ENCODE measurements at places on chromosomes 3 and 15. TPM values are rescaled to one million over a fixed set of nuclear protein-coding genes. Genes with fewer than 3 reads are reported as not detected.

- no peak for DNase-seq
Observed at GRCh38 chr3:153373606-153374005, 211.6 kb downstream of the RAP2B start.

- no peak for DNase-seq
Observed at GRCh38 chr15:99070208-99070607, 34.7 kb upstream of the SYNM start.

GRCh38 chr15:70195587-70196305, 98.0 kb upstream of the TLE3 start:
- peak; percentile 62 for DNase-seq

- peak; percentile 26 for DNase-seq
Observed at GRCh38 chr15:93179072-93179471, 90.1 kb upstream of the RGMA start.

DNA sequence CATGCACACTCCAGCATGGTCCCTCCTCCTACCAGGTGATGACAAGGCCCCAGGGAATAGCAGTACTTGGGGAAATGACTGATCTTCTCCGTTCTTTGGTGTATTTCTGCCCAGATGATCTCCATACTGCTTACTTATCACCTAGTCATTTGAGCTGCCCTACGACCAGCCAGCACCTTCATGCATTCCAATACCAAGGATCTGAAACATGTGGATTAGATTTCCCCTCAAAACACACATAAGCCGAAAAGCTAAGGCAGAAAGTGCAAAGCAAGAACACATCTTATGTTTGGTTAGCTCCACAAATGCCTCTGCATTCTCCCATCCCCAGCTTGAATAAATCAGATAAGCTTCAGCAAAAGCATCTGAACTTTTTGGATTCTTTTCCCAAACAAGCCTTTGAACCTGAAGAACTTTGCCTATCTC, 64.8 kb upstream of the BCL6 start:
- DNase-seq, result no peak

DNA sequence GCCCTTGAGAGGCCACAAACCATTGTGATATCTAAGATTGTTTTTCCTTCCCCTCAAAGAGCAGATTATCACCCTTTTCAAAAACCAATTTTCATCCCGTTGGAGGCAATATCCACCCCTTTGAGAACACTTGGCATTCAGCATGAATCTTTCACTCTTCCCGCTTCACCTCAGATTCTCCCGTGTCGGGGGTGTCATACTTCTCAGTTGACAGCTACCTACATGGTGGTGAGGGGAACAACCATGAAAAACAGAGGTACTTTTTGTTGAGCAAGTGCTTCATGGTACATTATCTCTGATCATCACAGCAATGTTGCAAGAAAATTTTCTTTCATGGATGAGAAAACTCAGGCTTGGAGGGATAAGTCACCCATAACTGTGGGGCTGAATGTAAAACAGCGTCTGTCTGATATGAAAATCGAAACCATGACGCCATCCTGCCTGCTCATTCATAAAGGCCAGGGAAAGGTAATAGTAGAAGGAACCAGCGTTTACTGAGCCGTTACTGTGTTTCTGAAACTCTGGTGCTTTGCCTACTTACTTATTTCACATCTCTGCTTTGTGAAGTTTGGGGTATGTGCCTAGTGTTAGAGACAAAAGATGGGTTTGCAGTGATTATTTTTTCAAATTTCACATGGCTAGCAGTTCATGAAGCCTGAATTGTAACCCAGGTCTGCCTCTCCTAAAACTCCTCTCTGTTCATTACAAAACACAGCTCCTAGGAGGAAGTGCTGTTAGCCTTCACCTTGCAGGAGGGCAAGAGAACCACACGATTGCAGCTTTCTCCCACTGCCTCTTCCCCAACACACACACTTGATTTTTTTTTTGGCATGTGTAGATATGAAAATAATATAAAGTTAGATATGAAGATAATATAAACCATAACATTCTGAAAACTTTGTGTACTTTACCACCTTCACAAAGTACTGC, 35.4 kb downstream of the SV2B start:
- DNase-seq, result no peak

GRCh38 chr3:73491287-73491662, 133.5 kb downstream of the PDZRN3 start:
- DNase-seq, result no peak

- no peak for DNase-seq
Observed at GRCh38 chr3:61966200-61966599, 404.8 kb downstream of the PTPRG start.

- no peak for DNase-seq
Observed at GRCh38 chr3:180802837-180803236, 109.6 kb upstream of the FXR1 start.

GRCh38 chr3:117618462-117618861, 908.9 kb downstream of the TUSC7 start:
- DNase-seq, result no peak

DNA sequence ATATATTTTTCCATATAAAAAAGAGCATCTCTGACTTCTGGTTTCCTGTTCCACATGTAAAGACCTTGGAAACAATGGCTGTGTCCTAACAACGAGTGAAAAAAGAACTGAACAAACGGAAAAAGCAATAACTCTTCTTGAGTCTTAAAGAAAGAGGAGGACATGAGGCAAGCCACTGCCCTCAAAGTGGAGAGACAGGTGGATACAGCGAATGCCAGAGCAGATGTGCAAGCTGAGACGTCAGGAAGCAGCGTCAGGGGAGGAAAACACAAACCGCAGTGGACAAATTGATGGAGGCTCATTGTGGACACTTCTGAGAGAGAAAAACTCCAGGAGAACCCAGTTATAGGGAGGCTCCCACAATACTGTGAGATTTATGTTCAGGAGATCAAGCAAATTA, 208.0 kb upstream of the MME start:
- DNase-seq, result no peak

DNA sequence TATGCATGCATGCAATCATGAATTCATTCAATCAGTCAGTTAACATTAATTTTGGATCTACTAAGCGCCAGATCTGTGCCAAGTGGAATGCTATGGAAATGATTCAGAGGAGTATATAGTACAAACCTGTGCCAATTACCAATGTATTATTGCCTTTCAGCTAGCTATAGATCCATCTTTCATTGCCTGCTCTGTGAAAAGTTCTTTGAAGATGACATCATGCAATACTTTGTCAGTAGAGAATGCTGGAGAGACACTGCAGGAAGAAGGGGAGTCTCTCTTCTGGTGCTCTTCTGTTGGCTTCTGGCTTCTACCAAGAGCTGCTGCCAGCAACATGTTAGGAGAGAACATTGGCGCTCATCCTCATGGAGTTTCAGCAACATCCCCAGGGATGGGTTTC, 81.0 kb upstream of the LMCD1 start:
- DNase-seq, result no peak

DNA sequence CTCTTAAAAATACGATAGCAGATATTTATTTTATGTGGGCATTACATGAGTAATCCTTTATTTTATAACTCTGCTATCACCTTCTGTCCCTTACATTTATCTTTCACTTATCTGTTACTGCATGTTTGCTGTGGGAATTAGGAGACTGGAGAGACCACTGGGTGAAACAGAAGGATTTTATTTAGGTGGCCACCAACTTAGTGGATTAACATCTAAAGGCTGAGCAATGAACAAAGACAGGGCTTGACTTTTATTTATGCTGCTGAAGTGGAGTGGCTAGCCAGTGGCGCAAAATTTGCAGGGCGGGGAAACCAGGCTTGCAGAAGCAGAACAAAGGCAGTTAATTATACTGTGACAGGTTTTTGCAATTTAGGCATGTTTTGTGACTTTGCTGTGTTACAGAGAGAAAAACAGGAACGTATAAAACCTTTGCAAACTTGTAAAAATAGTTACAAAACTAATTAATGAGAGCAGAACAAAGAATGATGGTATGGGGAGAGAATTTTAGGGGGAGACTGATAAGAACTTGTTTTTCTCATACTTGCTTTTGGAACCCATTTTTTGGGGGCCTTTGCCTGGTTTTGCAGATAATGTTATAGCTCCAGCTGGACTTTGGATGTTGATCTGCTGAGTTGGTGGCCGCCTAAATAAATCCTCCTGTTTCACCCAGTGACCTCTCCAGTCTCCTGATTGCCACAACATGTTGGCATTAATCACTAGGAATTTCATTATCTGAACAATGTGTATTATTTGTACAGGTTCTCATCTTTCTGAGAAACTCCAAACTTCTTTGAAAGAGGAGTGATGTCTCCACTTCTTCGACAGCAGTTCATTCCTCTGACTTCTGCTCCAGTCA, 18.0 kb downstream of the KLHL24 start:
- no peak for DNase-seq

DNA sequence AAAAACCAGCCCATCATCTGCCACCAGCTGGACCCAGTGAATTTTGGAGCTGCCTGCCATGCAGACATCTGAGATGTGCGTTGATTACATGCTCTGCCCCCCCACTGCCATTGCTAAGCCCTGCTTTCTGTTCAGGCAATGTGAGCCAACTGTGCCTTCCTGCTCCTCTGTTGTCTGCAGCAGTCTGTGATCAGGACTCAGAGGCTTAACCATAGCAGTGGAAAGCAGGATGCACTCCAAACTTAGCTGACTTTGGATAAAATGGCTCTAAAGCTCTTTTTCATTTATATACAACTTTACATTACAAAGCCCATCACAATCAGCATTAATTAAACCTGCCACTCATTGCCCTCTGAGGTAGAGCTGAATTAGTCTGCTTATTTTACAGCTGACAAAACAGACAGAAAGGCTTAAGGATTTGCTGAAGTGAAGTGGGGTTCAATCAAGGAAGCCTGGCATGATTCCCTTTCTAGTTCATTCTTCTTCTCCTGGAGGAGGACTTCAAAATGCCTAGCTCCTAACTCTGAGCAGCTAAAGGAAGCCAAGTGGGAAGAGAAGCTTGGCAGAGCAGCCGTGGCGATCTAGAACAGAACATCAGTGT, 15.7 kb upstream of the RPS27L start:
- no peak for DNase-seq

- no peak for DNase-seq
Observed at GRCh38 chr3:157700405-157700804, 197.2 kb upstream of the VEPH1 start.

DNA sequence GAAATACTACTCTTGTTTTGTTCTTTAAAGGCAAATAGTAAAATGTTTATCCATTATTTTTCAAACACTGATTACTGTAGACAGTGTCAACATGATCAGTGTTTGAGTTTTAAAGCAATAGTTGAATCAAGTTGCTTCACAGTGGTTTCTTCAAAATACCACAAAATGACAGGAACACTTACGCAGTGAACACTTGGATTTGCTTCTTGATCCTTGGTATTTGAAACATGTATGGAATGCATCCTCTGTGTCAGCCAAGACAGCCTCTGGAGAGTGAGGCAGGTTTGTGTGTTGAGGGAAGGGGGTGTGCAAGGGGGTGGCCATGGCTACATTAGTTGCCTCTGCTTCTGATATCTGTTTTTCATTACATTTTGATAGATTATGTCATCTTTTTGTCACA, 413.0 kb downstream of the RBMS3 start:
- no peak for DNase-seq

GRCh38 chr15:29470311-29470710, 200.7 kb upstream of the NSMCE3 start:
- no peak for DNase-seq

- DNase-seq, result no peak
Observed at GRCh38 chr3:42114130-42114725, 23.1 kb downstream of the TRAK1 start.

GRCh38 chr3:106518516-106518915, 649.7 kb upstream of the CBLB start:
- DNase-seq, result no peak

DNA sequence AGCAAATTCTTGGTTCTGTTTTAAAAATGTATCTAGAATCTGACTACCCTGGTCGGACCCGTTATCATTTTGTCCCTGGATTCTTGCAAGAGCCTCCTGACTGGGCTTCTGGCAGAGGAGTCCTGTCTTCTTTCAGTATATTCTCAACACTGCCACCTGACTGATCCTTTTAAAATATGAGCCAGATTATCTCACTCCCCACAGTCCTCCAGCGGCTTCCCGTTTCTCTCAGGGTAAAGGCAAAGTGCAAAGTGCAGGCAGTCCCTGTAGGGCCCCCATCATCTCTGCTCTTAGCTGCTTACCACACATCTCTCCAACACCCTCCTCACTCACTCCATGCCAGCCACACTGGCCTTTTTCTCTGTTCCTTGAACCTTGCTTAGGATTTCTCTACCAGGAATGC, 28.4 kb downstream of the CRTC3 start:
- DNase-seq, result no peak

DNA sequence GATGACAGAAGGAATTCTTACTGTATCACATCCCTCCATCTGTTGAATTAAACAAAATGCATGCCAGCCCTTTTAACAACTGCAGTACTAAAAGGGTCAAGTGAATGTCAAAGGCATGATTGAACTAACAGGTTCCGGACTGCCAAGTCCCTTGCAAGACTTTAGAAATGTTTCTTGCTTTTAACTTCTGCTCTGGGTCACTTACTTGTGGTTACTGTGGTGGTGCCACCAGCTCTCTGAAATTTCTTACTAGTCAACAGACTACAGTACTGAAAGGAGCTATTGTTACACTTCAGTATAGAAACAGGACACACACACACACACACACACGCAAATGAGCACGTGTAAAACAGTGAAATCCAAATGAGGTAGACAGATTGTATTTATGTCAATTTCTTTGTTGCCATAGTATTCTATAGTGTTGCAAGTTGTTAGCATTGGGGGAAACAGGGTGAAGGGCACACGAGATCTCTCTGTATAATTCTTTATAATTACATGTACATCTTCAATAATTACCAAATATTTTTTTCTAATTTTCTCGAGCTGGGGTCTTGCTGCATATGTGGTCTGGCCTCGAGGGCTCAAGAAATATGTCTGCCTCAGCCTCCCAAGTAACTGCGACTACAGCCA, 79.9 kb upstream of the SLC25A26 start:
- no peak for DNase-seq

Gene SLC2A2
- not detected for polyA plus RNA-seq

Gene SEMA3G
- 8.2 TPM for polyA plus RNA-seq

Gene SLC51A
- 7.8 TPM for polyA plus RNA-seq

Gene SLC22A13
- polyA plus RNA-seq, result 0.10 TPM

Gene AMT
- 37.1 TPM for polyA plus RNA-seq

Gene PLCB2
- polyA plus RNA-seq, result 20.7 TPM

Gene IP6K2
- polyA plus RNA-seq, result 223 TPM

Gene GOLGA6D
- polyA plus RNA-seq, result 0.23 TPM

Gene GOLGA8J
- 2.4 TPM for polyA plus RNA-seq

Gene TRH
- 0.51 TPM for polyA plus RNA-seq

Gene TRIM59
- 23.7 TPM for polyA plus RNA-seq

Gene FBXW12
- polyA plus RNA-seq, result 0.29 TPM

Gene SETD2
- polyA plus RNA-seq, result 63.8 TPM

Gene ERICH6
- not detected for polyA plus RNA-seq

Gene EFHB
- polyA plus RNA-seq, result 5.6 TPM

Gene OR5K1
- not detected for polyA plus RNA-seq

Data from right lung (tissue), 10 donors.